CD4-positive, CD25-positive, alpha-beta regulatory T cell (primary cell): ENCODE measurements at places on chromosomes 12 and 14.

DNA sequence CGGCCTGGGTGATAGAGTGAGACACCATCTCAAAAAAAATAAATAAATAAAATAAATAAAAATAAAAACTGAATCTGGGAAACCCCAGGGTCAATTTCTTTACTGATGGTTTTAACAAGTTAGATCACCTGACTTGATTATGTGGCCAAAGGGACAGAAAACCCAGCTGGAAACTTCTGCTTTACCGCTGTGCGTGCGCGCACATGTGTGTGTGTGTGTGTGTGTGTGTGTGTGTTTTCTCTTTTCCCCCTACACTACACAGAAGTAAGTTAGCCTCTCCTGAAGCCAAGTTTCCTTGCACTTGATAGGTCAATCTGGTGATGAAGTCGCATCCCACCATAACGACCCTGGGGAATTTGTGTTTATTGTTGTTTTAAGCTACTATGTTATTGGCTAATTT lies 105.3 kb upstream of the AMN1 start:
- DNase-seq: no peak

DNA sequence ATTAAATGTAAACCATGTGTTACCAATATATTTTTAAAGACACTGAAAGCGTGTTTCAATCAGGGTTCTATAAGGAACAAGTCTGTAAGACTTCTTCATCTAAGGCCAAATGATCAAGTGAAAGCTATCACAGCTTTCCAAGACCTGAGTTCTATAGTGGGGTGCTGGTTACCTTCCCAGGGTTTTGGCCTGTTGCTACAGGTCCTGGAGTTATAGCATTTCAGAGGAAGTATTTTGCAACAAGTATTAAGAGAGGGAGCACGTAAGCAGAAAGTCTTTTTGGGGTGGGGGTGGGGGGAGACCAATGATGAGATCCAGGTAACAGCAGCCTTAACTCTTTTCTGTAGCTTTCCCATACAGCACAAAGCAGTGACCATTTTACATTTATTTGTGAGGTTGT lies 43.8 kb downstream of the FOXN3 start:
- DNase-seq: no peak

- DNase-seq: no peak
Observed at GRCh38 chr14:45065956-45066355, 18.0 kb upstream of the PRPF39 start.

GRCh38 chr14:21807975-21808374 lies 134.4 kb upstream of the OR4E1 start:
- DNase-seq: no peak

- no peak for DNase-seq
Observed at GRCh38 chr12:57190037-57190436, 26.6 kb upstream of the NXPH4 start.

GRCh38 chr12:106188256-106188655 lies 49.5 kb upstream of the NUAK1 start:
- DNase-seq: no peak

DNA sequence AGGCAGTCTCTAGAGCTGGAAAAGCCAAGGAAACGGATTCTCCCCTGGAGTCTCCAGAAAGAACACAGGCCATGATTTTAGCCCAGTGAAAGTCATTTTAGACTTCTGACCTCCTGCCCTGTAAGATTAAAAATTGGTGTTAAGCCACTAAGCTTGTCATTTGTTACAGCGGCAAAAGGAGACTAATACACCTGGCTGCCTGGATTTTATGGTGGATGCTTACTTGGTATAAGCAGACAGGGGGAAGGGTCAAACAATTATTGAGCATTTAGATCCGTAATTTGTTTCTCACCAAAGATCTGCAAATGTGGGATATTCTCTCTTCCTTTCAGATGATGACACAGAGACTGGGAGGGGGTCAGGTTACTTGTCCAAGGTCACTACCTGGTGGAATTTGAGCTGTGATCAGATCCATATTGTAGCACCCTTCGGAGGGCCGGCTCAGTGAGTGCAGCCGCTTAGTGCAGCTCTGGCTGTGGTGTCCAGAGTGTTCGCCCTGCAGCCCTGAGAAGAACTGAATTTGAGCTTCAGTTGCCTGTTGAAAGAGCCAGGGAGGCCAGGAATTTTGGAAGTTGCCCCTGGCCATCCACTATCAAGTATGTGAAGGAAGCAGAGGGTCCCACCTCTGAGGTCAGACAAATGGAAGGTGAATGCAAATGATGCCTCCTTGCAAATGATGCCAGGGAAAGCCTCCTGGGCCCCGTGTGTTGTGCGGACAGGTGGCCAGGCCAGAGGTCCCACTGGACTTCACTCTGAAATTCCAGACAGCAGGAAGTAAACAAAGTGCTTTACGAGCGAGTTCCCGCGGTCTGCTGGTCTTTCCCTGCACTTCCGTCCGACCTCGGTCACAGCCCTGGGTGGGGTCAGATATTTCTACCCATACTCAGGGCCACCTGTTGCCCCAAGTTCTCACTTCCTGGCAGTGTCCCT lies 15.1 kb downstream of the GLRX5 start:
- no peak for DNase-seq

DNA sequence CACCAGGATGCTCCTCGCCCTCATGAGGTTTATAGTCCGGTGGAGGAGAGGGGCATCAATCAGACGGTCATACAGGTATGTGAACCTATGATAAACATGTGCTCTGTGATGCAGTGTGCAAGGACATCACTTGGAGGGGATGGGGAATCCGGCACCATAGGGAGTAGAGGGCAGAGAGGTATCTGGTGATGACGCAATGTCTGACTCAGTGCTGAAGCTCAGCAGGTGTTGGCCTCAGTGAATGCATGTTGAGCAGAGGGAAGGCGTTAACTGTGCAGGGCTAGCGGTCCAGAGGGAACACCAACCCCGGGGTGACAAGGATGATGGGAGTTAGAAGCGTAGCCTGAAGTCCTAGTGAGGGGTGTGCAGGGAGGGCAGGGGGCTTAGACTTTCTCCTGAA lies 200.9 kb downstream of the TMEM132C start:
- no peak for DNase-seq

- no peak for DNase-seq
Observed at GRCh38 chr14:52693036-52693435, 2.3 kb downstream of the ERO1A start.

DNA sequence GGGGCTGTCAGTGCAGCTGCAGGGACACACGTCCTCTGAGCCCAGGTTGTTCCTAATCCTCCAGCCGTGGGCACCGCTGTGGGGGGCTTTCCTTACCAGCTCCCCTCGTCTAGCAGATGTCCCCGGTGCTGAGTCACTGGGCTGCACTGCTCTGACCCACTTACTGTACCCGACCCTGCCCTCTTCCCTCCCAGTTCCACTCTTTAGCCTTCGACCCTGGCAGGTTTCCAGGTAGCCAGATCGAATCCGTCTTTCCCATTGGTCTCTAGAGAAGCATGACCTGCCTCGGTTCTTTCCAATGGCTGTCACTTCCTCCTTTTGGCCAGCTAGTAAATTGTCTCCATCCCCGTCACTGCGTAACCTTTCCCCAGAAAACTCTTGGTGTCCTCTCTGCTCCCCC lies 48.4 kb downstream of the ELK3 start:
- DNase-seq: no peak

- DNase-seq: peak; percentile 87
Observed at GRCh38 chr12:56103066-56103711, 1.2 kb upstream of the PA2G4 start.

DNA sequence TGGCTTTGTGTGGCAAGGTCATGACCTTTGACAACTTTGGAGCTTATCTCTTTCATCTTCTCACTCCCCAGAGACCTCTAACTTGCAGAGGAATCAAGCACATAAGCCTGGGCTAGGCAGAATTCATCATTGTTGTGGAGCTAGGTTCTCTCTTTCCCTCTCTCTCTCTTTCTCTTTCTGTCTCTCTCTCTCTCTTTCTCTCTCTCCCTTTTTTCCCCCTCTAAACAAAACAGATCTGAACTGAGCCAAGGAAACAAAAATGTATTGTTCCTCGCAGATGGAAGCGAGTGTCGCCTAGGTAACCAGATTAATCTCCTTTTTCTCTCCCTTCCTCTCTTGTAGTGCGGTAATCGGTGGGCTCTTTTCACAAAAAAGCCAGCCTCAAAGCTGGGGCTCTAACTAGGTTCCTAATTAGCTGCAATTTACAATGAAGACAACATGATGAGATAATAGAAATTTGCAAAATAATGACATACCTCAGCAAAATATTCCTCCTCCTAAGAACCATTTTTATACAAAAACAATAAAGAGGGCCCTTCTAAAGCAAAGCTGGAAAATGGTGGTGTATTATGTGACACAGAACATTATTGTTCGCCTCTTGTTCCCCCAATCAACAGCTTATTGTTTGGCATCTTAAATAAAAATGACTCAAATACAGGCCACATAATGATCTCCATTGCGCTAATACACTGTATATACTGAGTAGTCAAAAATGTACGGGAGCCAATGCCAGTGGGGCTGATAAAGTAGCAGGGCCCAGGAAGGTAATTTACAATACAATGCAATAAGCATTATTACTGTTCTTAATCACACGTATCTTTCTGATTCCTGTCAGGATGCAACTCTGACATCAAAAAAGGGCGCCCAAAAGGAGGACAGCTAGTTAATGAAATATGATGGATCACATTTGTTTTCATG lies 65.7 kb upstream of the SOX5 start:
- DNase-seq: no peak

- DNase-seq: no peak
Observed at GRCh38 chr12:123957196-123957595, 15.4 kb downstream of the CCDC92 start.

DNA sequence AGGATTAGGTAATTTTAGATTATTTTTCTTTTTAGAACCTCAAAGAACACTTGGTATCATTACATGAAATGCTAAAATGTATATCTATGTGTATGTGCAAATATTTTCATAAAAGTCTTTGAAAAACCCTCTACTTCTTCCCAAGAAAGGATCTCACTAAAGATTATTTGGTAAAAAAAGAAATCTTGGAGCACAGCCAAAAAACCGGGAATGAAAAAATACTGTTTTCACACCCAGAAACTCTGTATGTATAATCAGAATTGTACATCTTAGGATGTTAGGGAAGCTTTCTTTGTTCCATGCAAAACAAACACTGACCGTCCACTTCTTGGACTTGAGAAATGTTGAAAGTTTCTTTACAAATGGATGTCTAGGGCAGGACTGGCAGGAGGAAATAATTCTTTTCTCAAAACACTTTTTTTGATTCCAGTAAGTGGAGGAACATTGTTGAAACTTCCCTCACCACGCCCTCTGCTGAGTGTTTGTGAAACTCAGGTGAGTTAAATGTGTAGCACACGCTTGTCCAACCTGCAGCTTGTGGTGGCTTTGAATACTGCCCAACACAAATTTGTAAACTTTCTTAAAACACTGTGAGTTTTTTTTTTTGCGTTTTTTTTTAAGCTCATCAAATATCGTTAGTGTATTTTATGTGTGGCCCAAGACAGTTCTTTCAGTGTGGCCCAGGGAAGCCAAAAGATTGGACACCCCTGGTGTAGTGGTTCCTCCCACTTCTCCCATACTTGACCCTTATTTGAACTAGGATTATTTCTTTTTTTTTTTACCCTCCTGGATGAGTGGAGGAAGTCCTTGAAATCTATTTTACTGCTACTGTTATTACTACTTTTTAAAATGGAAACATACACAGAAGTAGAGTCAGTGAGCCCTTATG lies 26.6 kb downstream of the FBXO34 start:
- peak; percentile 6 for DNase-seq

- no peak for DNase-seq
Observed at GRCh38 chr12:75813072-75813471, 218.5 kb downstream of the PHLDA1 start.

GRCh38 chr12:22835431-22835830 lies 210.5 kb downstream of the ETNK1 start:
- no peak for DNase-seq

GRCh38 chr12:117502633-117503032 lies 141.2 kb upstream of the NOS1 start:
- no peak for DNase-seq

- DNase-seq: no peak
Observed at GRCh38 chr12:8903646-8904045, 10.7 kb upstream of the PHC1 start.

DNA sequence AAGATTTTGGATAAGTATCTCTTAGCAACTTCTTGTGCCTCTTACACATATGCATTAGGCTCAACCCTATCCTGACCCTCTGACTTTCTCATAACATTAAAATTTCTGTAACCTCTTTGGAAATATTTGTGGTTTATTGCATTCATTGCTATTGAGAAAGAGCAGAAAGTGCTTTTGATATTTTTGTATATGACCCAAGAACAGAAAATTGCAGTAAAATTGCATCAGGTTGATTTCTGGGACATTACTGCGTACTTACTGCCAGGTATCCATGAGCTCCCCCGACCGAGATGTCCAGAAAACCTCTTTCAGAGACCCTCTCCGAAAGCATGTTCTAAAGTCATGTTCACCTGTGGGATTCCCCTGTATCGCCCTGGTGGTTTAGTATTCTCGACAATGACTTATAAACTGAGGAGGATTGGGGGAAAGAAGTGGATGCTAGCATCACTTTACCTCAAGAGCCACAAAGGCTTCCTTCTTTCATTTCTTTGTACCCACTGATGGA lies 14.5 kb upstream of the IL22 start:
- DNase-seq: no peak

DNA sequence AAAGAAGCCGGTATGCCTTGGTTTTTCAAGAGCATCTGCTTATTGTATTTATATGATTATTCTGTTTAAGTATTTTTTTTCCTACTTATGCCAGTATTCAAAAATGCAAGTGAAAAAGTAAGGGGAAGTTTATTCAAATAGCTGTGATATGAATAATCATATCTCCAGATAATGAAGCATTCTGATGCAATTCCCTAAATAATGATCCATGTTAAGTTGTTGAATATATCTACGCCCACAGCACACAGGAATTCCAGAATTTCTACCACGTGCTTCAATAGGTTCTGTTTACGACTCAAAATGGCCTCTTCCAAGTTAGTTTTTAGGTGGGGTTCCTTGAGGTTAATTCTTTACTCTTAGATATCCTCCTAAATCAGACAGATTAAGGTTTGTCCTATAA lies 208.3 kb downstream of the NAV3 start:
- DNase-seq: no peak

DNA sequence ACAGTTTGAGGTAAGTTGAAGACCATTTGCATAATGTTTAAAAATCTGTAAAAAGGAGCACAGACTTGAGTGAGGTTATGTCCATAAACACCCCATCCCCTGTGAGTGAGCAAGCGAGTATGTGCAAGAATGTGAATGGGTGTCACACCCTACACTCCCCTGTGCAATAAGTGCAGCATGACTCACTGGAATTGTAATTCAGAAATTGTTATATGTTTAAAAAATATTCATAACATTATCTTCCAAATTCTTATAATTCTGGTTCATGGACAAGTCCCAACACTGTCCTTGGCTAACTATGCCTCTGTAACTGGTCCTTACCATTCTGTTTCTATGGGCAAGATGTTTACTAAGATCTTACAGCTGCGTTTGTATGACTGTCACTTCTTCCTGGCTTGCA lies 207.8 kb upstream of the FAR2 start:
- no peak for DNase-seq
